ENCODE measurements at places on chromosomes 2 and 18.

DNA sequence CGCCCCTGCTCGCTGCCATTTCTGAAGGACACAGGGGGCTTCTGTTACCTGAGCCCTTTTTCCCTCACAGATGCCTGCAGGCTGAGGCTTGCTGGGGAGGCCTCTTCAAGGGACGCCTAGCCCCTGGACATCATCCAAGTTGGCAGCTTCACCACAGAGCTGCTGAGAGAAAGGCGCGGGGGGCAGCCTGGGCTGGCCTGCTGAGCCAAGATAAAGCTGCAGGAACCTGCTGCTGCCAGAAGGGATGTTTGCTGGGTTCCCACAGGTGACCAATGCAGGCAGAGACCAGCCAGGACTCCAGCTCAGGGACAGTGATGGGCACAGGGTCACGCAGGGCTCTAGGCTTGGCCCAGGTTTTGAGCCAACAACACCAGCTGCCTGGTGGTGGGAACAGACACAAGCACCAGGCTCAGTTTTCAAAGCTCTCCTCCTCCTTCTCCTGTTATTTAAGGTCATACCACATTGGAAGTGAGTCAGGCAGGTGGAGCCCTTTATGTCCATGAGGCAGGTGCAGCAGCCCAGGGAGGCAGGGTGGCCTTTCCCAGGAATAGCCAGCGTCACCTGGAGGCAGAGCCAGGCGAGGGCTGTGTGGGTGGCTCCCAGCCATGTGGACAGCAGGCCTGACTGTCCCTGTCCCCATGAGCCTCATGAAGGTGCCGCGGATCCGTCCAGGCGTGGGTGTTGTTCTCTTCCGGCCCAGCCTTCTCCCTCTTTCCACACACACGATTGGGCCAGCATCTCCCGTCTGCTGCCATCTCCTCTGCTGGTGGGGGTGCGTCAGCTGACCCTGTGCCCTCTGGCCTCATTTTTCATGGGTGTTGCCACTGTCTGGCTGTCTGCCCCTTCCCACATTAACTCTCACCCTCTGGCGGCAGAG, 515.5 kb upstream of the MYT1L start:
- DNase-seq = peak; percentile 86

- no peak for DNase-seq
These were observed 159.8 kb downstream of the GALNT3 start for GRCh38 chr2:165634282-165634681.

GRCh38 chr2:219728991-219729487, 101.6 kb downstream of the SLC4A3 start:
- DNase-seq = no peak

DNA sequence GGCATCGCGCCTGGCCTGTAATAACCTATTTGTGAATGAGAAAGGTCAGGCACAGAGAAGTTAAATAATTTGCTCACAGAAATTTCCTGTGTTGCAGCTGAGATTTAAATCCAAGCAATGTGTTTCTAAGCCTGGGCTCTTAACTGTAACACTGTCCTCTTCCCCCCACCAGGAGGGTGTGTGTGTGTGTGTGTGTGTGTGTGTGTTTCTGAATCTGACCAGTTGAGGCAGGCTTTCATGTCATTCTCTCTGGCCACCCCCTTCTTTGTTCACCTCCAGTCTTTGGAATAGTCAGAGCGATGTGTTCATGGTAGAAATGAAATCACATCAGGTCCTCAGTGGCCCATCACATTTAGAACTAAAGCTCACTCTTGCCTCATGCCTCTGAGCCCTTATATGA, 81.2 kb downstream of the NEDD4L start:
- DNase-seq = no peak

GRCh38 chr2:203366639-203367466, 38.7 kb downstream of the ABI2 start:
- no peak for DNase-seq

- no peak for DNase-seq
These were observed 7.7 kb downstream of the WNT10A start for GRCh38 chr2:218888341-218888740.

DNA sequence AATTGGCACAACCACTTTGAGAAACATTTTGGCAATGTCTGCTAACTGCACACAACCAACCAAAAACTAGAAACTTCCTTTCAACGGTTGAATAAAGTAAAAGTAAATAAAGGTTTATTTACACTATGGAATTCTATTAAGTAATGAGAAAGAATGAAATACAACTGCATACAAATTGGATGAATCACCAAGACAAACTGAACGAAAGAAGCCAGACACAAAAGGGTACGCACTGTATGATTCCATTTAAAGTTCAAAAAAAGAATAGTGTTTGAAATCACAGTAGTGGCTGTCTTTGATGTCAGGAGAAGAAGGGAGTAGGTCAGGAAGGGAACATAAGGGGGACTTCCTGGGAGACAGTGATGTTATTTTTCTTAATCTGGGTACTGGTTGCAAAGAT, 46.5 kb upstream of the SULT1C3 start:
- DNase-seq = no peak

- no peak for DNase-seq
These were observed 31.2 kb downstream of the ZNF516 start for GRCh38 chr18:76463872-76464271.

DNA sequence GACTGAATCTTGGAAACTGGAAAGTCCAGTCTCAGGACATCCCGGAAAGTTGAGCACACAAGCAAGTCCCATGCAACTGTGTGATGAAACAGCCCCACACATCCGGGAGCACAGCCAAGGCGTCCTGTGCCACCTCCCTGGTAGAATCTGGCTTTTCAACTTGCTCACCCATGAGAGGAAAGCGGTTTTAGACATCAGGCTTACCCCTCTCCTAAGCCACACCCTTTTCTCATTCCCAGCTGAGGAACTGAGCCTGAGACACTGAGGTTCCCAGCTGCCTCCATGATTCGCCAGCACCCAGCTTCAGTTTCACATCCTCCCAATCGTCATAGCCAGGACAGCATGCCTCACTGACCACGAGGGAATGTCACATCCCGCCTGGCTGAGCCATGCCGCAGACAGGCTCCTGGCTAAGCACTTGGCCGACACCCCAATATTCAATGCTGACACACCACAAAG, 60.3 kb downstream of the STEAP3 start:
- peak; percentile 97 for DNase-seq

GRCh38 chr18:2441544-2441943, 129.8 kb downstream of the METTL4 start:
- DNase-seq = no peak

DNA sequence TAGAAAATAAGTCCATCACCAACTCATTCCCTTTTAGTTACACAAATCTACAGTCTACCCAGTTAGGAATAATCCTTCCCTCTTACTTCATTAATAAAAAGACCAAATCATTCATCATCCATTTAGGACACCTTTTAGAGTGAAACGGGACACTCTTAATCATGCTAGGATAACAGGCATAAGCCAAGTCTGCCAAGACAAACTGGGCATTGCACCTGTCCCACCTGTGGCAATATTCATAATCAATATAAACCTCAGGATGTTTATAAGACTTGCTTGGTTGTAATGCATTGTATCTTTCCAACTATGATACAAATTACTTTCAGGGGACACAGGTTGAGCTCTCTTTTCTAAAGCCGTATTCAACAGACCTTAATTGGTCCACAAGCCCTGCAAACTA, 82.7 kb upstream of the SH3BP4 start:
- no peak for DNase-seq

DNA sequence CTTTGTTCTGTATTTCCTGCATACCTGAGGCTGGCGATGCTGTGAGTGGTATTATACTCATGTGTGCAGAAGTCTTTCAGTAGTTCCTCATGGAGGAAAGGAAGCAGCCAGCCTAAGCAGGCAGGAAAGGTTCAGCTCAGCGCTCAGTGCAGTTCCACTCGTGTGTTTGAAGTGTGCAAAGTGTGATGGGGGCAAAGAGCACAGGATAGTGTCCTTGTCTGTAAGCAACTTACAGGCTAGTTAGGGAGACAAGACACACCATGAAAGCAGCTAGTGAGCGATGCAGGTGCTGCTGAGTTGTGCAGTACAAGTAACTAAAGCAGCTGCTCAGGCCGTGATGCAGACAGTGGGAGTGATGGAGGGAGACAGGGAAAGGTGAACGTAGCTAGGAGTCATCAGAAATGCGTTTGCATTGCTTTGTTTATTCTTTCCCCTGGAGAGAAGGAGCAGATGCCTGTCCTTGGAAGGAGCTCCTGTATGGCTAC, 146.2 kb downstream of the LDLRAD4 start:
- no peak for DNase-seq

GRCh38 chr2:147211484-147211883, 633.3 kb upstream of the ACVR2A start:
- no peak for DNase-seq

DNA sequence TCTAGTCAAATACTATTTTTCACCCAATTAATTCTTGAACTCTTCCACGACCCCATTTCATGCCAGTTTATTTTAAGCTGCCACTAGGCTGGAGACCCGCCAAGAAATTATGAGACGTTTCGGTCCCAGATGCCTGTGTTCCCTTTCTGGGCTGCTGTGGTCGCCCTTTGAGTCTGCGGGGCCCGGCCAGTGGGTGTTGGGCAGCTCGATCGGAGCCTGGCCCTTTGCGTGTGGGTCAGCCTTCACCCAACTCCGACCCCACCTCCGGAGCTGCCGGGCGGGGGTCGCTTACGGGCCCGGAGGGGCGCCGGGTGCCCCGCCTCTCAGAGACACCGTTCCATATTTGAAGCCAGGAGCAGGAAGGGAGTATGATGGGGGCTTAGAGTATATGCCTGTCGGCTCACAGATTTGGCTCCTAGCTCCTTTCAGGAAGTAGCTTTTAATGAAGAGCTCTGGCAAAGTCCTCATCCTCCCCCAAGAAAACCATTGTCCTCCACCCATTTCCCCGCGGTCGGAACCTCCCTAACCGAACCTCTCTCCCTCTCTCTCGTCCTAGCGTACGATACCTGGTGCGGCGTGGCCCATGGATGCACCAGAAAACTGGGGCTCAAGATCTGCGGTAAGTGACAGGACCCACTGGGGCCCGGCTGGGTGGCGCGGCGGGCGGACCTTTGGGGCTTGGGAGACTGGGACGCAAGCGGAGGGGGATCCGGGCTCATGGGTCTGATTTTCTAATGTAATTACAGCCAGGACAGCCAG, 5.0 kb downstream of the GAD1 start:
- no peak for DNase-seq

GRCh38 chr2:72931280-72931910, 14.1 kb downstream of the EMX1 start:
- no peak for DNase-seq

DNA sequence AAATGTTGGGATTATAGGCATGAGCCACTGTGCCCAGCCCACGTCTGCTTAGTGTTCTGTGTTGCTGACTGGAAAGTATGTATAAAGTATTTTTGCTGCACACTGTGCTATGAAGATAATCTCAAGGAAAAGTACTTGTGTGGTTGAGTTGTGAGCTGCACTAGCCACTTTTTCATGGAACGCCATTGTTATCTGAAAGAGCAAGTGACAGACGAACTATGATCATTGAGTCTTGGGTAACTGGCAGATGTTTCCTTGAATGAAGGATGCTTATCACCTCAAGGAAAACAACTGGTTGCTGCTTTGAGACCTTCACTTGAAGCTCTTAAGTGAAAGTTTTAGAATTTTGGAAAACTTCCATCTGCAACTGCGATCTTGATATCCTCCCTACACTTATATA, 82.2 kb upstream of the KCTD1 start:
- DNase-seq = no peak

GRCh38 chr2:120291401-120292311, 39.0 kb downstream of the RALB start:
- DNase-seq = no peak

DNA sequence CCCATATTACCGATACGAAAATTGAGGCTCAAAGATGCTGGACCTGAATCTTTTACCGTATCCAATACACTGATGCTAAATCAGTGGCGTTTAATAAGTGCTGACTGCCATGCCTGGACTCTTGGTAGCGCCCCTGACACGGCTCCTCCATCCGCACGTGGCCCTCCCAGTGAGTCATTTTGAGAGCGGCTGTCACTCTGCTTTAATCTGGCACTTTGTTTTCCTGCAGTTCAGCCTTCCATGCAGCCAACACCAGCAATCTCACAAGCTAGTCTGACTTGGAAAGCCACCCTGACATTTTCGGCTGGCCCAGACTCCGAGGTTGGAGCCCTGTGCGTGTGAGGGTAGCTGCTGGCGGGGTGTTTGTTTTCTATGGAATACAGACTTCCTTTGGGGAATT, 155.1 kb upstream of the LMAN1 start:
- DNase-seq = peak; percentile 78

GRCh38 chr2:25041307-25041927, 459 bp upstream of the EFR3B start:
- peak; percentile 37 for DNase-seq

GRCh38 chr2:108691447-108691846, 27.8 kb upstream of the RANBP2 start:
- no peak for DNase-seq

Measured in gastrocnemius medialis (tissue), 4 donors.